Neural crest cell (in vitro differentiated cells): ENCODE measurements at places on chromosomes 4 and X.

DNA sequence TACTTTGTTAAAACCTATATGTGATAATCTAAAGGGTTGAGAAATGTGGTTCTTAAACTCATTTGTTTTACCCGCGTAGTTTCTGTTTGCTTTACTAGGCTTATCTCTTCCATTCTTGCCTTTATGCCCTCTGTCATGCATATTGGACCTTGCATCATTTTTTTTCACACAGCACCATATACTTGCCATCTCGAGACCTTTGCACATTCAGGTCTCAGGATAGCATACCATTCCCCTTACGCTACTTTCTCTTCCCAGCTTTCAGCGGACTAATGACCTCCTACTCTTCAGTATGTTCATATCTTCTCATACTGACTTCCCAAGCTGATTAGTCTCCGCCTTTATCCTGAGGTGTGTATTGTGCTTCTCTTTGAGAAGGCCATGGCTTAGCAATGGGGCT, 40.5 kb downstream of the USP38 start:
- H3K27ac ChIP-seq, result no peak overlapping the region
- H3K27me3 ChIP-seq, result no peaks in the 10 kb centered on the region

DNA sequence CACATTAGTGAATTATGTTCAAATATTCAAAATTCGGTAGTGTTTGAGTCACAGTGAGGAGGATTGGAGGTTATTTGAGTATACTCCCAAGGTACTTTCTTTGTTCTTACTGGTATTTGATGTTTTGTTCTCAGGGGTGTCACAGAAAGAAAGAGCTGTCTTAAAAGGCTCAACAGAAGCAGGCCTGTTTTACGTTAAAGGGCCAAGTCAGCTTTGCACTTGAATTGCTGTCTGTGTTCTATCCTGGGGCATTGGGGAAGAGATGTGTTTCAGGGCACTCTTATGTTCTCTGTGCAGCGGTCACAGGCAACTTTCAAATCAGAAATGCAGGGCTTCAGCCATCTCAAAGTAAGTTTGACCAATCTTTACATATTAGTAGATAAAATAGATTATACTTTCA, 1113.1 kb upstream of the LCORL start:
- peaks cover 12% of the 10 kb centered on the region for H3K4me1 ChIP-seq
- H3K27ac ChIP-seq, result no peak overlapping the region
- no peak overlapping the region for H3K4me3 ChIP-seq
- no peaks in the 10 kb centered on the region for H3K27me3 ChIP-seq
- no peaks in the 10 kb centered on the region for H3K36me3 ChIP-seq

GRCh38 chrX:112043997-112044396, 38.6 kb downstream of the TRPC5 start:
- H3K4me1 ChIP-seq, result no peaks in the 10 kb centered on the region
- no peak overlapping the region for H3K4me3 ChIP-seq
- no peaks in the 10 kb centered on the region for H3K36me3 ChIP-seq
- DNase-seq, result no peak
- no peak overlapping the region for H3K27ac ChIP-seq

DNA sequence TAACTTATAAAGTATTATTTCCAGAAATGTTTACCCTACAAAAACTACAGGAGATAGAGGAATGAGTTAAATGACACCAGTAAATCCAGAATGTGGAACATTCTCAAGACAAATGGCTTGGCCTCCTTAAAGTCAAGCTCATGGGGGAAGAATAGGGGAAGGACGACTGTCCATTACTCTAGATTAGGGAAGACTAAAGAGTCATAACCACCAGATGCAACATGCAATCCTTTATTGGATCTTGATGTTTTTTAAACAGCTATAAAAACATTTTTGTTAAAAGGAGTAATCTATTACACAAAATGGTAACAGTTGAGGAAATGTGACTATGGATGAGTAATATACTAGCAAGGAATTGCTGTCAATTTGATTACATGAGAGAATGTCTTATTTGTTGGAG, 11.1 kb downstream of the ACOT9 start:
- H3K4me3 ChIP-seq, result no peak overlapping the region
- H3K36me3 ChIP-seq, result peaks cover 22% of the 10 kb centered on the region
- no peaks in the 10 kb centered on the region for H3K4me1 ChIP-seq
- no peak for DNase-seq
- H3K27ac ChIP-seq, result no peak overlapping the region

DNA sequence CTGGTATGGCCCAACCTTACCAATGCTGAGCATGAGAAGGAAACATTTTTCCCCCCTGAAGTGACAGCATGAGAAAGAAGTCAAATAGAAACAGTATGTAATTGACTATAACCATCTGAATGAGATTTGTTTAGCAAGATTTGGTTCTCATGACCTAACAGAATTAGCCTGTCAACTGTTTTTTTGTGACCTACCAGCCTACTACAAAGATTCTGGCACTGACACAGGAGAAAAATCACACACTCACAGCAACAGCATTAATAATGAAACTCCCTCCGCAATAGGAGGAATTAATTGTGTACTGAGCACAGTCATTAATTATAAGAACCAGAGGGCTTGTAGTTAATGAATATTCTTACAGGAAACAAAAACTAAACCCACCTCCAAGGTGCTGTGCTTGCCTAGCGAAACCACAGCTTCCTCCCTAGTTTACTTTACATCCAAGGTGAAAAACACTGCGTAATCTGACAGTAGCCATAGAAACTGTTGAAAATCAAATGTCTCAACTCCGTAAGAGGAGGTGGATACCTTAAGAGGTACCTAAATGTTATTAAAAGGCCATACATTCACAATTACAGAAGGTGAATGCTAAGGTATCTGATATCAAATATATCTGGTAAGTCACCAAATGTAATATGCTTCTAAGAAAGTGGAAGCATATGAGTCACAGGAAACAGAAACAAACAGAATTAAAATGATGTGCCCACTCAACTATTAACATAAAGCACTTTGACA, 34.9 kb downstream of the MMRN1 start:
- H3K27me3 ChIP-seq, result no peaks in the 10 kb centered on the region
- H3K36me3 ChIP-seq, result peaks cover 19% of the 10 kb centered on the region
- no peak overlapping the region for H3K27ac ChIP-seq
- no peak overlapping the region for H3K4me3 ChIP-seq
- no peaks in the 10 kb centered on the region for H3K4me1 ChIP-seq

- H3K4me1 ChIP-seq, result no peaks in the 10 kb centered on the region
- H3K36me3 ChIP-seq, result no peaks in the 10 kb centered on the region
- H3K27ac ChIP-seq, result no peak overlapping the region
- no peak for DNase-seq
- H3K4me3 ChIP-seq, result no peak overlapping the region
Observed at GRCh38 chr4:47349326-47349725, 114.2 kb downstream of the COMMD8 start.

- DNase-seq, result no peak
- H3K27me3 ChIP-seq, result peaks cover 30% of the 10 kb centered on the region
- H3K27ac ChIP-seq, result no peak overlapping the region
- H3K36me3 ChIP-seq, result no peaks in the 10 kb centered on the region
- no peaks in the 10 kb centered on the region for H3K4me1 ChIP-seq
- no peak overlapping the region for H3K4me3 ChIP-seq
Observed at GRCh38 chrX:130974323-130974722, 71.3 kb upstream of the ENOX2 start.

DNA sequence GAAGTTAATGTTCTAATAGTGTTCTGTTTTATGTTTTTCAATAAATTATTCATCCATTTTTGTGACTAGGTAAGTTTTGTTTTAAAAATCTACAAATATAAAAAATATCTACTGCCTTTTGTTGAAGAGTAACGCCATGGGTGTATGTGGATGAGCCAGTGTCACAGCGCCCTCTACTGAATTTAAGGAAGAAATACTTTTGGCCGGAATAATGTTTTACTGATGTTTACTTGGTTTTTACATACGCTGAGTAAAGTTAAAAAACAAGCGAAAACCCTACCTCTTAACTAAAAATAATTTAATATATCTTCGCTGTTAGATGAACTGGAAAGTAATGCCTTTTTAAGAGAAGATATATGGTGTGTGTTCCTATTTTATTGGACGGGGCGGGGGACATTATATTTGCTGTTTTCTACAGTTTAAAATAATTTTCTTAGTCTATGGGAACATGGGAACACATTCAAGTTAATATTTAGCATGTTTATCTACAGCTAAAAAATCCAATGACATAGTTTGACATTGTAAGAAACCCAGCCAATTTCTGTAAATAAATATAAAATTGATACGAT, 86.1 kb downstream of the CPE start:
- H3K36me3 ChIP-seq, result peaks cover 5% of the 10 kb centered on the region
- no peaks in the 10 kb centered on the region for H3K27me3 ChIP-seq
- no peak overlapping the region for H3K4me3 ChIP-seq
- peaks cover 5% of the 10 kb centered on the region for H3K4me1 ChIP-seq
- H3K27ac ChIP-seq, result no peak overlapping the region
- DNase-seq, result no peak

DNA sequence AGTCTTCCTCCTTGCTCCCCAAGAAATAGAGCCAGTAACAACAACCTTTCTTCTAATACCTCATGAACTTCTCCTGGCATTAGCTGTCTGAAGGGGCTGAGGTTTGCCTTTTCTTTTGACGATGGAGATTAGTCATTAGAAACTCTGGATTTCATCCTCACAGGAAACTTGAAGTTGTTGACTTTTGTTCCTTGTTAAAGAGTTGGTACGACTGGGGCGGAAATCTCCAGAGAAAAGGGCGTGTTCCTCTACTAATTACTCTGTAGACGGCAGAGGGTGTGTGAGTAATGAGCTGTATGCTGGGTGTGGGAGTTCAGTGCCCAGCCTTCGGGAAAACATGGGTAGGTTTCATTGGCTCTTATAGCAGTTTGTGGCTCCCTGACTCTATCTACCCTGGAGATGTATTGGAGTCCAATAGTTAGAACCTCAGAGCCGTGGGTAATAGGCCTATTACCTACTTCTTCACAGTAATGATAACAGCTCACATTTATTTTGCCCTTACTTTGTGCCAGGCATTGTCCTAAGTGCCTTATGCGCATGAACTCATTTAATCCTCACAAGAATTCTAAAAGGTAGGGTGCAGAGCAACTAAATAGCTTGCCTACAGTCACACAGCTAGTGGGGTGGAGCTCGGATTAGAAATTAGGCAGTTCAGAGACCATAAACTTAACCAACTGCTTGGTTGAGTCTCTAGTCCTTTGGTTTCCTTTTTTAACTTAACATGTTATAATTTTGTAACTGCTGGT, 23.4 kb downstream of the TMEM164 start:
- peak overlapping the region; percentile 19 for H3K27ac ChIP-seq
- peaks cover 2% of the 10 kb centered on the region for H3K36me3 ChIP-seq
- H3K27me3 ChIP-seq, result no peaks in the 10 kb centered on the region
- no peak for DNase-seq
- peaks cover 24% of the 10 kb centered on the region for H3K4me1 ChIP-seq

DNA sequence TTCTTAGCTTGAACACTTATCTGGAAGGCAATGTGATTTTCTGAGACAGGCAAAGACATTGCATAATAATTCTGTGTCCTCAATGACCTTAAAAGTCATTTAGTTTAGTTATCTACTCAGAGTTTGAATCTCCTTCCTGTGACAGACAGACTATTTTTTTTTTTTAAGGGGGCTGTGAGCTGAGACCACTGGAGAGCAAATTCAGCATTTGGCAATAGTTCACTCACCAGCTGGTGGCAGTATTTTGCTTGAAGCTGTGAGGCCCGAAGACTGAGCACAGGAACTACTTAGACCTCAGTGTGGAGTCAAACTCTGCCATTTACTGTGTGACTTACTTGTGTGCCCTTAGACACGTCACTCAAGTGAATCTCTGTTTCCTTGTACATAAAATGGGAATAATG, 22.9 kb upstream of the CPE start:
- no peaks in the 10 kb centered on the region for H3K36me3 ChIP-seq
- H3K27ac ChIP-seq, result no peak overlapping the region
- no peaks in the 10 kb centered on the region for H3K4me1 ChIP-seq
- no peak overlapping the region for H3K4me3 ChIP-seq

DNA sequence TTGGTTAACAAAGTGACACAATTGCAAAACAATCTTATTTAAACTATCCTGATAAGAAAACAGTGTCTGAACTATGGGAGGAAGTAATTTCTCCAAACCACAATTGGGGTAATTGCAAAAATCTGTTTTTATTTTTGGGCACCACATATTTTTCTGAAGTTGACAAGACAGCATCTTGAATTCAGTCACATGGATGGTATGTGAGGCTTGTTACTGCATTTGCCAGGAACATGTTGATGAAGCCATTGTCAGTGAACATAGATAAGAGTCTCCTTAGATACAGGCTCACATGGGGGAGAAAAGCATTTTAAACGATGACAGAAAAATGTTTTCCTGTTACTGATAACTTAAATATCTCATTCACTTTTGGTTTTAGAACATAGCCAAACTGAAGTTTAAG, 5.5 kb upstream of the USP53 start:
- peaks cover under 1% of the 10 kb centered on the region for H3K36me3 ChIP-seq
- H3K4me1 ChIP-seq, result peaks cover 13% of the 10 kb centered on the region
- no peak for DNase-seq
- peaks cover 8% of the 10 kb centered on the region for H3K27me3 ChIP-seq
- no peak overlapping the region for H3K4me3 ChIP-seq

DNA sequence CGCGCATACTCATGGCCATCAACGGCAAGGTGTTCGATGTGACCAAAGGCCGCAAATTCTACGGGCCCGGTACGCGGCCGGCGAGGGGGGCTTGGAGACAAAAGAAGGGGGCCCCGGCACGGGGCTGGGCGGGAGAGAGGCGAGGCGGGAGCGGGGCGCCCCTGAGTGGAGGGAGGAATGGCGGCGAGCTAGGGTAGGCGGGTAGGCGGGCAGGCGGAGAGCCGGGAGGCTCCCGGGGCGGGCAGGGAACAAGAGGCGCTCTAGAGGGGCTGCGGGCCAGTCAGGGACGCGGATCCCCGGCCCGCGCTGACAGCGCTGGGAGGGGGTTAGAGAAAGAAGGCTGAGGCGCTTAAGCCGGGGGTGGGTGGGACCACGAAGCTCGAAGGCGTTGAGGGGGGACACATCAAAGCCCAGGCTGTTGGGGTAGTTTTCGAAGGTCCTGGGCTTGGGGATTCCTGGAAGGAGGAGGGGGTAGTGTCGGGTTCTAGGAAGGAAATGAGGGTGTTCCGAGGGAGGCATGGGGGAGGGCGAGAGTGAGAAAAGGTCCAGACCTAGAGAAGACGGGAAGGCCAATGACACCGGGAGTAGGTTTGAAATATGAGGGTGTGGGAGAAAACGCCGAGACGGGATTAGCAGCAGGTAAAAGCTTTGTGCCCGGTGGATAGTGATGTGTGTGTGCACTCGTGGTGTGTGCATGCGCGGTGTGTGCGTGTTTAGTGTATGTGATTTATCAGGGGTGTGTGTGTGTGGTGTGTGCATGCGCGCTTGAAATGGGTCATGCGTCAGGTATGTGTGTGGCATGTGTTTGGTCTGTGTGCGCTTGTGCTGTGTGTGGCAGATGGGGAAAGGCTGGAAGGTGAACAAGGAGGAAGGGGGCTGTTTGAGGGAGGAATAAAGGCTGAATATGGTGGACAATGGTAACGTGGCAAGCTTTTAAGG, 807 bp downstream of the PGRMC1 start:
- peaks cover 54% of the 10 kb centered on the region for H3K4me1 ChIP-seq
- H3K27ac ChIP-seq, result peak overlapping the region; percentile 89
- no peak for DNase-seq
- H3K36me3 ChIP-seq, result peaks cover 4% of the 10 kb centered on the region

DNA sequence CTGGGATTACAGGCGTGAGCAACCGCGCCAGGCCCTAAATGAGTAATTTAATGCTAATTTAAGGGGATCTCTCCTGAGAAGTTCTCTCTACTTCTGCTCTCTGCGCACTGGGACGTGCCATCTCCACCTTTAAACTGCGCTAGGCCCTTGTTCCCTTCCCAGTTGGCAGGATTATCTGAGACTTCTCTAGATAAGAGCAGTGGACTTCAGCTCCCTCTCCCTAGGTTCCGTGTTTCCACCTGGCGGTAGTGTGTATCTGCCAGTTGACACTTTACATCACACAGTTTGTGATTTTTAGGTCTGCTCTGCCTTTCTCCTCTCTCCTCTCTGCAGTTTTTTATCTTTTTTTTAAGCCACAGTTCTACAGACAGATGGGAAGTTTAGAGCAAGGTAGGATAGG, 40.2 kb downstream of the ARHGAP10 start:
- H3K36me3 ChIP-seq, result no peaks in the 10 kb centered on the region
- H3K27me3 ChIP-seq, result peaks cover 2% of the 10 kb centered on the region
- H3K27ac ChIP-seq, result no peak overlapping the region
- DNase-seq, result no peak
